ENCODE measurements at places on chromosomes 2 and 18.

DNA sequence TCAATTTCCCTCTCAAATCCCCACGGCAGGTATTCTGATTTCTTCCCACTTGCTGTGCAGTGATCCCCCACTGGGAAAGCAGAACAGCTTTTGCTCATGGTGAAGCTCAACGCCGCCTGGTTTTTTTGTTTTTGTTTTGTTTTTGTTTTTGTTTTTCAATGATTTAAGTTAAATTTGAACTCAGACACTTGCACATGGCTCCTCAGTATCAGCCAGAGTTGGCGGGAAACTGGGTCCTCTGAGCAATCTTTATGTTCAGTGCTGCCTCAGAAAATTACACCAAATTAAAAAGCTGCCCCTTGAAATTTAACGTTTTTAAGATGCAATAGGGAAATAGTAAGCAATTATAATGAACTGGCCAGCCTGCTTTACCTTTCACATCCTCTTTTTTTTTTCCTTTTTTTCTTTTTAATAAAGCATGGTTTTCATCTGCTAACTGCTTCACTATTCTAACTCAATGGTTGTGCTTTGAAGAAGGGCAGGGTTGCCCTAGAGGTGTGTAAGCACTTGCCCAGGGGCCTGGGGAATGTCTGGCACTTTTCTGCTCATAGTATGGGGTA lies 277.0 kb upstream of the HNRNPA3 start:
- no peak for DNase-seq

- no peak for DNase-seq
These were observed 4.8 kb upstream of the MRPL44 start for GRCh38 chr2:223952280-223952968.

DNA sequence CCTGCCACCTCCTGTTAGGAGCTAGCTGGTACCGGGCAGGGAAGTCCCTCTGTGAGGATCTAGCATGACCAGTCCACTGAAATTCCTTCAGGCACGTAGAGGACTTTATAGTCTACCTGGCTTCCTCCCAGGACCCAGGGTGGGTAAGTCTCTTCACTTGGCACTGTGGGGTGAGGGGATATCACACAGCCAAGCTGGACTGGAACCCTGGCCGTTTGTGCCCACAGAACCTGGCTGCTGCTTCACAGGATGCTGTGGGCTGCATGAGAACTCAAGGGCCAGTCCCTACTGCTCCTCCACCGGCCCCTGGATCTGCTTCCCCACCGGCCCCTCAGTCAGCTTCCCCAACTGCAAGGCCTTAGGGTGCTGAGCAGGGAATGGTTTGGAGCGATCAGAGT lies 35.8 kb downstream of the HS1BP3 start:
- no peak for DNase-seq

DNA sequence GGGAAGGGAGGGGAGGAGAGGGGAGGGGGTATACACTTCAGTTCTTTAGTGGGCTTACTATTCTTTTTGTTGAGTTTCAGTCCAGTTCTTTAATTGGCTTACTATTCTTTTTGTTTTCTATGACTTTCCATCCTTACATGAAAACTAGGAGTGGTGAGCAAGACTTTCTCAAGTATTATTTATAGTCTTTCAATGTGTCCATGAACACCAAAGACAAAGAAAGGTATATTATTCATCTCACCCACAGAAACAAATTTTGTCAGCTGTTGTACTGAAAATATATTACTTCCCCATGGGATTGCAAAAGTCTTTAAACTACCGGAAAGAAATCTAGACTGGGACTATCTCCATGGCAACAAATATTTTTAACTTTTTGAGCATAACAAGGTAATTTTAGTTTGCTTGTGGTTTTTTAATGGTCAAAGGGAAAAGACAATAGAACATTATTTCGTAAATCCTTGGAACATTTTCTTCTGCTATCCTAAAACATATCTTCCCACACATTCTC lies 17.6 kb downstream of the ADAM17 start:
- DNase-seq = no peak

GRCh38 chr2:185608799-185609198 lies 129.8 kb upstream of the FSIP2 start:
- no peak for DNase-seq

DNA sequence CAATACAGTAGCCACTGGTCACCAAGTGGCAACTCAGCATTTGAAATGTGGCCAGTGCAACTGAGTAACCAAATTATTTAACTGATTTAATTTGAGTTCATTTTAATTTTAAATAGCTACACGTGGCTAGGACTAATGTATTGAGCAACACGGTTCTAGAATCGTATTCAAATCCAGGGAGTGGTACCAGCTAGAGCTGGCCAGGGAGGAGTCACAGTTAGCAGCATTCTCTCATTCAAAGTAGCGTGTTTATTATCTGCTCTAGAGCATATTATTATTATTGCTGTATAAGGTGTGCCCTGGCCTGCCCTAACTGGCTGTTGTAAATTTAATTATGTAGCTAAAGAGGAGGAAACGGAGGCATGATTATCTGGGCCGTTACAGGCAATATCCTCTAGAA lies 92.9 kb downstream of the GALNT3 start:
- no peak for DNase-seq

DNA sequence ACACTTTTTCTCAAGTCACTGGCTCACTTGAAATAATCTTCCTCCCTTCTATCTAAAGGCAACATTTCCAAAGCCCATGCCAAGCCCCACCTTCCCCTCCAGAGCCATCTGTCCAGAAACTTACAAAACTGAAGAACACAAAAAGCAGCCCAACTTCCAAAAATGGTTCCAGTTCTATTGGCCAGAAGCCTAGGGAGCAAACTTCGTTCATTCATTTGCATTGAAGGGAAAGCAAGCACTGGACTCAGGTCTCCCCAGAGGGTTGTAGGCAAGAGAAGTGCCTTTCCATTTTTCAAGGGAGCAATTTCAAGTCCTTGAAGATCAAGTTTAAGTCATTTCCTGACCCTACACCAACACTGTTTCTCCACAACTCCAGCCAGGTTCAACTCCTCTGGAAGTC lies 585.0 kb downstream of the BCL11A start:
- no peak for DNase-seq

DNA sequence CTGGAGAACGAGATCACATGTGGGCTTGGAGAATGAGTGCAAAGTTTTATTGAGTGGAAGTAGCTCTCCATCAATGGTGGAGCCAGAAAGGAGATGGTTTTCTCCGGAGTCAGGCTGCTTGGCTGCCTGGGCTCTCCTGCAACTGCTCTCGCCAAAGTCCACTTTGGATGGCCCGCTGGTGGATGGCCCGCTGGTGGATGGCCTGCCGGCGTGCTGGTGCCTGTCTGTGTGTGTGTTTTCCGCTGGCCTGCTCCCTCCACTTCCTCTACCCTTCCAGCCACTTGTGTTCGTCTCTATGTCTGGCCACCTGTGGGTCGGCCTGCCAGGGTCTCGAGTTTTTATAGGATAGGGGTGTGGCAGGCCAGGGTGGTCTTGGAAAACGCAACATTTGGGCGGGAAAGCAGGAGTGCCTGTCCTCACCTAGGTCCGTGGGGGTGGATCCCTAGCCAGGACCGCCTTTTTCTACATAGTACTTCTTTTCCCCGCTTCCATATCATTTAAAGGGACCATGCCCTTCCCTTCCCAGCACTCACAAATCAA lies 1292.1 kb upstream of the PIK3C3 start:
- no peak for DNase-seq

GRCh38 chr18:55252053-55252675 lies 292.9 kb upstream of the CCDC68 start:
- no peak for DNase-seq

DNA sequence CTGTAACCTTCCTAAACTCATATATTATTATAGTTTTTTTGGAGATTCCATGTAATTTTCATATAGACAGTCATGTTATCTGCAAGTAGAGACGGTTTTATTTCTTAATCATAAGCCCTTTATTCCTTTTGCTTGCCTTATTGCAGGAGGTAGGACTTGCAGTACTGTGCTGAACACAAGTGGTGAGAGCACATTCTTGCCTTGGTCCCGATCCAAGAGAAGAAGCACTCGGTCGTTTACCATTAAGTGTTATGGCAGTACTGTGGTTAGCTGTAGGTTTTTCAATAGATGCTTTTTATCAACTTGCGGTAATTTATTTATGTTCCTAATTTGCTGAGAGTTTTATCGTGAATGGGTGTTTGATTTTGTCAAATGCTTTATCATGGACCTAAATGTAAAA lies 305.7 kb downstream of the DYSF start:
- DNase-seq = no peak

GRCh38 chr2:15795426-15795825 lies 144.9 kb upstream of the MYCN start:
- DNase-seq = no peak

- no peak for DNase-seq
These were observed 48.5 kb downstream of the IL1R2 start for GRCh38 chr2:102040229-102040628.

DNA sequence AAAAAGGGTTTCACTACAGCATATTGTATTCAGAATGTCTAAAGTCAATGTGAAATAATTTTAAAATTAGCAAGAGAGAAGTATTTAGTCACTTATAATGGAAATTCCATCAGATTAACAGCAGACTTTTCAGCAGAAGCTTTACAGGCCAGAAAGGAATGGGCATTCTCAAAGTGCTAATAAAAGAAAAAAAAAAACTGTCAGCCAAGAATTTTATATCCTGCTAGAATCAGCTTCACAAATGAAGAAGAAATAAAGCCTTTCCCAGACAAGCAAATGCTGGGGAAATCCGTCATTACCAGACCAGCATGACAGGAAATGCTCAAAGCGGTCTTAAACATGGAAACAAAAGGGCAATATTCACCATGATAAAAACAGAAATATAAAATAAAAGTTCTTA lies 18.8 kb downstream of the LMAN1 start:
- DNase-seq = no peak

GRCh38 chr2:3876221-3876620 lies 172.8 kb downstream of the DCDC2C start:
- no peak for DNase-seq

DNA sequence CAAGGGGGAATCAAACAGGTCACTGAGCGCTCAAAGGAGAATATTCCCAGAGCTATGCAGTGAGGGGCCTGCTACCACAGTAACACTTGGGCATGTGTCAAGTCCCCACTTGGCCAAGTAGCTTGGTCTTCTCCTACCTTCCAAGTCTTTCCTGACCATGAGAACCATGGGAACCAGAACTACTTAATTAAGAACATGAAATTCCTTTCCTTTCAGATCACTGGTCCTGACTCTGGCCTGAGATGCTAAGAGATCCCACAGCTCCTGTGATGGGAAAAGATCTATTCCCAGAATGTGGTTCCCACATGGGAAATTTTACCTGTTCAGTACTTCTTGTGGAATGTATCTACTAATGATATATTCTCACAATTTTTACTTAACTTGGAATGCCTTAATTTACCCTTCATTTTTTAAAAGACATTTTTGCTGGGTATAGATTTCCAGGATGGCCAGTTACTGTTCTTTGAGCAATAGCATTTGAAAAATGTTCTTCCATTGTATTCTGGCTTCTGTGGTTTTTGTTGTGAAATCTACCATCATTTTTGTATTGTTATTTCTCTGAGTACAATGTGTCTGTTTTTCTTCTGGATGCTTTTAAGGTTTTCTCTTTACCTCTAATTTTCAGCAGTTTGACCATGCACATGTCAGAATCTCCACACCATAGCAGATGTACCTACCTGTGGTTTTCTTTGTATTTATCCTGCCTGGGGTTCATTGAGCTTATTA lies 37.9 kb downstream of the KCNIP3 start:
- DNase-seq = no peak

- DNase-seq = no peak
These were observed 274.0 kb downstream of the DLGAP1 start for GRCh38 chr18:4181086-4181485.

GRCh38 chr2:205543937-205544702 lies 138.2 kb upstream of the NRP2 start:
- DNase-seq = no peak

DNA sequence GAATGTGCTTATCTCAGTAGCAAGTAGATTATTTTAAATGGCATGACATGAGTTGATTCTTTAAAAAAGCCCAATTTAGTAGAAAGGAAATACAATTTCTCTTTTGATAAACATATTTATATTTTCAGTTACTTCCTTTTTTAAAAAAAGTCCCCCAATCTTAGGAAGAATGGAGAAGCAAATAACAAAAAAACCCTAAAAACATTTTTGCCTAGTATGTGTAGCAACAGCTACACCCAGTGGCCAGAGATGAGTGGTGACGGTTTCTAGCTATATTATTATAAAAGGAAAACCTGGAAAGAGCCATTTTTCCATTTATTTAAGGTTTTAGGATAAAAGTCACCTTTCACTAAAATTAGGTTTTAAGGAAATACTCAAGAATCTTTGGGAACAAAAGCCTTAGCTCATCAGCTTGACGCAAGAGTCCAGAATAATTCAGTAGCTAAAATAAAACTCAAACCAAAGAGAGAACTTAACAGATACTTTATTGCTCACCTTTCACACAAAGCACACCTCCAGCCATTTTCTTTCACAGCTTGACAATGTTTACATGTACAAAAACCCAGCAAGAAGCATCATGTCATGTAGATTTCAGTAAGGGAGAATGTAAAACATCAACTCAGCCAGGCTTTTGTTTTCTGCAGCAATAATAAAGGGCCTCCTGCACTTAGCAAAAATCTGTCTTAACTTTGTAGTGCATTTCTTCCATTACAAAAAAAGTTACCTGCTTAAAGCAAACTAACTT lies 15.7 kb downstream of the FAM98A start:
- no peak for DNase-seq

DNA sequence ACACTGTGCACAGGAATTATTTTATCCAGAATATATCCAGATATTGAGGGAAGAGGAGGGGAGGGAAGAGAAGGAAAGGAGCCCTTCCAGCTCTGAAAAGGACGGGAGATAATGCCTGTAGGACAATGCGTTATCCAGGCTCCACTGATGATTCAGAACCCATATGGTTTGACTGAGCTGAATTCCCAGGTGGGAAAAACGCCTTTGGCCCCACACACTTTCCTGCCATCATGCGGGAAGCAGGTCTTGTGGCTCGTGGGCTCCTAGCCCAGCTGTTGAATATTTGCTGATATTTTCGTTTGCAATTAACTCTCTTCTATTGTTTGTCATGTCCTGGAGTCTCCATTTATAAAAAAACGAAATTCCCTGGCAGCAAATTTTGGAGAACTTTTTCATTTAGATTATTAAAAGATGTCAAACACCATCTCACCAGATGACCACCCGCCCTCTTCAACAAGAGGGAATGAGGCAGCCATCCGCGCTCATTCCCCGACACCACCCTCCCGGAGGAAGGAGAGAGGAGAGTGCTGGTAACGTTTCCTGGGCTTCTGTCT lies 8.9 kb downstream of the COL6A3 start:
- no peak for DNase-seq

GRCh38 chr18:11667578-11667977 lies 21.5 kb upstream of the GNAL start:
- no peak for DNase-seq

DNA sequence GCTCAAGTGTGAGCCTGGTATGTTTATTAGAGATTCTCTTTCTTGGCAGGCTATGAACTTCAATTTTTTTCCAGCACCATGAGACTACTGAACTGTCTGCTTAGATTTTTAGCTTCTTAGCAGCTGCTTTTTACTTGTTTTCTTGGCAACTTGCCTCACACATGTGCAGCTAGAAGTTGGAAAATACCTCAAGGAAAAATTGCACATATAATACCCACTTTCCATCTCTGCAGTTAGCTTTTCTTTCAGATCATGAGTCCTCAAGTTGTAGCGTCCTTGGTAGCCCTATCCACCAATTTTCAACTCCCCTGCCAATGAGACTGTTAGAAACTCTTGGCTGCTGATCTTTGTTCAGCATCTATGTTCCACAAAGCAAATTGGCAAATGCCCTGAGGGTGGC lies 302.1 kb downstream of the HRH4 start:
- DNase-seq = no peak
